ENCODE measurements at places on chromosomes 4 and X. TPM values are rescaled to one million over a fixed set of nuclear protein-coding genes. Genes with fewer than 3 reads are reported as not detected.

The FAM200B gene
- polyA plus RNA-seq = 116 TPM

The VMA21 gene
- polyA plus RNA-seq = 8.1 TPM

The SPANXA2 gene
- polyA plus RNA-seq = not detected

- DNase-seq = peak; percentile 85
Measured at GRCh38 chr4:1154523-1155182, 17.7 kb downstream of the SPON2 start.
